ENCODE measurements at places on chromosomes 11 and 22.

DNA sequence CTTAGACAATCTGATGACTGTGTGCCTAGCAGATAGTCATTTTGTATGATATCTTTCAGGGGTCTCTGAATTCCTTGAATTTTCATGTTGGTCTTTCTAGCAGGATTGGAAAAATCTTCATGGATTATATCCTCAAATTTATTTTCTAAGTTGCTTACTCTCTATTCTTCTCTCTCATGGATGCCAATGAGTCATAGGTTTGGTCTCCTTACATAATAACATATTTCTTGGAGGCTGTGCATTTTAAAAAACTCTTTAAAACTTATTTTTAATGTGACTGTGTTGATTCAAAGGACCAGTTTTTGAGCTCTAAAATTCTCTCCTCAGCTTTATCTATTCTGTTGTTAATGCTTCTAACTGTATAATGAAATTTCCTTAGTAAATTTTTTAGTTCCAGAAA lies 198.7 kb downstream of the AASDHPPT start:
- DNase-seq = no peak

- peak; percentile 59 for DNase-seq
Observed at GRCh38 chr22:26679003-26679629, 21.7 kb downstream of the MIAT start.

GRCh38 chr11:74735365-74735928 lies 4.2 kb upstream of the CHRDL2 start:
- no peak for DNase-seq

- no peak for DNase-seq
Observed at GRCh38 chr11:116501728-116502127, 271.1 kb downstream of the BUD13 start.

GRCh38 chr11:125253795-125254525 lies 89.4 kb downstream of the PKNOX2 start:
- DNase-seq = no peak

GRCh38 chr11:118689852-118690552 lies 10.6 kb upstream of the TREH start:
- DNase-seq = peak; percentile 75

DNA sequence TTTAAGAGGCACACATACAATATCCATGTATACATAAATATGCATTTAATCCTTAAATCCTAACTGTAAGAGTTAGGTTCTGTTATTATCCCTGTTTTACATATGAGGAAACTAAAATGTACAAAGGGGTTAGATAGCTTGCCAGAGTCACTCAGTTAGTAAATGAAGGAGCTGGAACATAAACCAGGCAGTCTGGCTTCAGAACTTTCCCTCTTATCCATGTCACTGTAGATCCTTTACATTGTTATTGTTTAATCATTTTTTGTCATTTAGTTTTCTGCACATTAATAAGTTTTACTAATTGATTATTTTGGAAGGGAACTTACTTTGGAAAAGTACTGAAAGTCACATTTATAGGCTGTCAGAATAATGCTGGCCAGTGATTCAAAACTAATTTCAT lies 282.4 kb downstream of the TMEM135 start:
- DNase-seq = no peak

DNA sequence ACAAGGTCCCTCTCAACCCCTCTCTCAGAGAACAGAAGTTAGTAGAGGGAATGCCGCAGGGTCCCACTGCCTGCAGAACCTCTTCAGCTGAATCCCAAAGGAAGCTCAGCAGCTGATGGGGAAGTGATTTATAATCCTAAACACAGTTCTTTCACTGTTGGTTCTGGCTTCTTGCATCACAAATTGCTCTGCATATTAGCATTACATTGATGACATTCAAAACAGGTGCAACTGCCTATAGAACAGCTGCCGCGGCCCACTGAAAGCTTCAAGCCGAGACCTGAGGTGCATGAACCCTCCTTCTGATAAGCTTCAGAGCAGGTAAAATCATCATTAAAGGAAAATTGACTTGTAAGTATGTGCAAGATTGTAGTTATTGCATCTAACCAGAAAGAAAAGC lies 75.2 kb upstream of the KIRREL3 start:
- no peak for DNase-seq

DNA sequence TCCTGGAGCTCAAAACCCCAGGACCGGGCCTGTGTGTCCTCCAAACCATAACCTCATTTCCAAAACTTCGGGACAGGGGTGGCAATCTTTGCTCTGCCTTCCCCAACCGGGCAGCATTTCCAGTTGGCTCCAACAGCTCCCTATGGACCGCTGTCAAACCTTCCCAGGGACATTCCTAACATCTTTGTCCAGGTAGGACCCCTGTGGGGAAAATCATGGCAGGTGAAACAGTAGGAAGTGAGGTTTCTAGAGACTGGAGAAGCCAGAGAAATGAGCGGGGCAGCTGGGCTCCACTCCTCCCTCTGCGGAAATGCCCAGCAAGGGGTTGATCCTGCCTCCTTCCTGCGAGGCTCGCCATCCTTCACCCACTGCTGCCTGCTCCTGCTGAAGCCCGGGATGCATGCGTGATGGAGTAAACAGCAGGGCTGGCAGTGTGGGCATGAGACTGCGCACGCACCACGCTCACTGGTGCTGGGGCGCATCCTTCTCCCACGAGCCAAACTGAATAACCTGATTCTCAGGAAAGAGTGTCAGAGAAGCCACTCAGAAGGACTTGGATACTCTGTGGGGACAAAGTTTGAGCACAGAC lies 136.4 kb downstream of the BUD13 start:
- DNase-seq = no peak

Data from stimulated activated naive CD4-positive, alpha-beta T cell treated with Interleukin-2 at 50 U/mL for 16 hours (primary cell).